ENCODE measurements at places on chromosomes 16 and 17.

- no peak for DNase-seq
Observed at GRCh38 chr17:74917430-74917829, 5.6 kb downstream of the USH1G start.

DNA sequence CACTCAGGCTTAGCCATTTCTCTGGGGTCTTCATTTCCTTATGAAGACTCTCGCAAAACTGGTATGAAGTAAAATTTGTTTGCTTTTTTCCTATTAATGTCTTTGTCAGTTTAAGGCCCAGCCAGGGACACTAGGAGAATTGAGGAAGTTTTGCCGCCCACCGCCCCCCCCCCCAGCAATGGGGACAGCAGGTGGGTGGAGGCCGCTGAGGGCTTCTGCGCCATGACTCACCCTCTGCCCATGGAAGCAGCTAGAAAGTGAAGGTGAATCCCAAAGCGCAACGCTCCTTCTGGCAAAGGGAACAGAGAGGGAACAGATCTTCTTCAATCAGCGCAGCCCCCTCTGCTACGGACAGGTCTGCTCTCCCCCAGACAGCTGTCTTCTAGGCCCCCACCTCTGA lies 49.7 kb downstream of the MARF1 start:
- DNase-seq: no peak

- DNase-seq: peak; percentile 58
Observed at GRCh38 chr17:8964801-8965393, 610 bp downstream of the PIK3R5 start.

DNA sequence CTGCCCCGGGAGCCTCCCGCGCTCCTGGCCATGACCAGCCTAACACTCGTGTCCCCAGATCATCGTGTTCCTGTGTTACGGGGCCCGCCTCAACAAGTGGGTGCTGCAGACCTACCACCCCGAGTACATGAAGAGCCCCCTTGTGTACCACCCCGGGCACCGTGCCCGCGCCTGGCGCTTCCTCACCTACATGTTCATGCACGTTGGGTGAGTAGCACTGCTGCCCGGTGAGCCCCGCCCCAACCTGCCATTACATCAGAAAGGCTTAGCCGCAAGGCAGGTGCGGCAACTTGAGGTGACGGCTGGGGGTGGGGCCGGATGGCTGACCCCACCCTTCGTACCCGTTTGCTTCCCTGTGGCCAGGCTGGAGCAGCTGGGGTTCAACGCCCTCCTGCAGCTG lies 1.4 kb downstream of the RHBDL1 start:
- DNase-seq: no peak

DNA sequence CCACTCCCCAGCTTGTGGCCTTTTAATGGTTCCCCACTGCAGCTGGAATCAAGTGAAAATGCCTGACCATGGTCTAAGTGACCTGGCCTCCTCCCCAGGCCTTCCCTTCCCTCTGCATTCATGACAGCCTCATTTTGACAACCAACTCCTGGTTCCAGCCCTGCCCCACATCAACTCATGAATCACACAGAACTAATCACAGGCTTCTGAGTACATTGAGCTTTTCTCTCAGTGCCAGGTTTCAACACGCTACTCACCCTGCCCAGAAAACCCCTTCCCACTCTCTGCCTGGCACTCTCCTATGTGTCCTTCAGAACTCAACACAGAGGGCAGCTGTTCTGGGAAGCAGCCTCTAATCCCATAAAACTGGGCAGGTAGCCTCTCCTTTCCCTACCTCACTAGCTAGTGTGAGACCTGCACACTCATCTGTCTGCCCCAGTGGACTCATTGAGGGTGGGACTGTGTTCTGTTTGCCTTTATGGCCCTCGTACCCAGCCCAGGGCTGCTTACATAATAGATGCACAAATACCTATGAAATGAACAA lies 313.6 kb downstream of the GRIN2A start:
- no peak for DNase-seq

GRCh38 chr17:54013072-54013471 lies 190.3 kb downstream of the KIF2B start:
- DNase-seq: no peak

DNA sequence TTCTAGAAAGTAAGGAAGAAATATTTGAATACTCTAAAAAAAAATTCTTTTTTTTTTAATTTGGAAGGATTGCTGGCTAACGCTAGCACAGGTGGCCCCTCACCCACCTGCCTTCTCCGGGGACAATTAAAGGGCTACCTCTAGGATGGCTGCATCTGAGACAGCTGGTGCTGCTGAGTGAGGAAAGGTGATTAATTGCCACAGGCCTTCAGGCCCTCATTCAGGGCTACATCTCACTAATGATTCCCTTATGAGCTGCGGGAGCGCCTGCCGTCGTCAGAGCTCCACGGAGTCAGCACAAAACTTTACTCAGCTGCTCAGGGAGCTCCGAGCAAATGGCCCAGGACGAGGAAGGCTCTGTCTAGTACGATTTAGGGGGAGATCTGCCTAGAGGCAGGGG lies 27.0 kb upstream of the AKTIP start:
- DNase-seq: no peak

DNA sequence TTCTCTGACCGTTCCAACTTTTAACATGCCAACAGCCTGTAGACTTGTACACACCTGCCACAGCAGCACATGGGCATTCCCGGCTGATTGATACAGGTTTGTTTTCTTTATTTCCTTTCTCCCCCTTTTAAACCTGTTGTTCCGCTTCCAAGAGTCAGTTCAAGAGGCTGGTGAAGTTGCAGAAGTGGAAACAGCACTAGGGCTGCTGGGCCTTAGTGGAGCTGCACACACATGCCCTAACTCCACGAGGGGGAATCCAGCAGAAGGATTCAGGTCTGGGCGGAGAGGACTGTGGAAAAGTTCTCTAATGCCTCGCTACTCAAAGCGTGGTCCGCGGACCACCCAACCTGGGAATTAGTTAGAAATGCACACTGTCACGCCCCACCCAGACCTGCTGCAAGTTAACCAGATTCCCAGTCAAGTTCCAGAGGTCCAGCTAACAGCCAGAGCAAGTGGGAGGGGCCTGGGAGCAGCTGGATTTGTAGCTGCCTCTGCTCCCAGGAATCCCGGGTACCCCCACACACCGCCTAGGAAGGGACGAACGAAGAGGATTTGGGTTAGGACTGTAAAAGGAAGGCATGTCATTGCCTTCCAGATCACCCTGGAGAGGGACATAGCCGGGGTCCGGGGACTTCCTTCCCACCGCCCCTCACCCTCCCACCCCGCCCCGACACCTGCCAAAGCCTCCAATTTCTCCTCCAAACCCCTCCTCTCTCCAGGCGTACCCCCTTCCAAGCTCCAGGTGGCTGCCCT lies 542 bp downstream of the SLC39A11 start:
- DNase-seq: no peak

DNA sequence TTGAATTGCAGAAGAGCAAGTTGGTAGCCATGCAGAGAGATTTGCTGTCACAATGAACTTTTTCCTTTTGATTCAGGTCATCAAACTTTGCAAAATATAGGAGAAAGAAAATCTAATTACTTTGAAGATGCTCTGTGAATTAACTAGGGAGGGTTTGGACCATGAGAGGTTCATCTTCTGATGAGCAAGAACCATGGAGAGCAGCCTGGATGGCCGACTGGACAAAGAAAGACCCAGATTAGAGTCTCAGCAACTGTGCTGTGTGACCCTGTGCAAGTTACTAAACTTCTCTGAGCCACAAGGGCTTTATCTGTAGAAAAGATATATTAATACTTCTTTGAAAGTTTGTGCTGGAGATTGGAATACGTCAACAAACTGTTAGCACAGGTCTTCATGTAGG lies 122.6 kb upstream of the ADAMTS18 start:
- no peak for DNase-seq

- no peak for DNase-seq
Observed at GRCh38 chr16:81526935-81527334, 82.3 kb downstream of the CMIP start.

- no peak for DNase-seq
Observed at GRCh38 chr17:27504188-27504995, 48.1 kb downstream of the KSR1 start.

- no peak for DNase-seq
Observed at GRCh38 chr16:88553739-88554138, 16.5 kb upstream of the ZC3H18 start.

- DNase-seq: peak; percentile 27
Observed at GRCh38 chr17:75457047-75457654, 716 bp downstream of the TMEM94 start.

GRCh38 chr17:82907797-82908542 lies 68.1 kb upstream of the ZNF750 start:
- DNase-seq: no peak

GRCh38 chr17:79340333-79341221 lies 266.0 kb downstream of the ENGASE start:
- no peak for DNase-seq

- no peak for DNase-seq
Observed at GRCh38 chr16:54283725-54284318, 2.8 kb downstream of the IRX3 start.

- DNase-seq: peak; percentile 66
Observed at GRCh38 chr16:30949650-30950515, 1.0 kb downstream of the ORAI3 start.

DNA sequence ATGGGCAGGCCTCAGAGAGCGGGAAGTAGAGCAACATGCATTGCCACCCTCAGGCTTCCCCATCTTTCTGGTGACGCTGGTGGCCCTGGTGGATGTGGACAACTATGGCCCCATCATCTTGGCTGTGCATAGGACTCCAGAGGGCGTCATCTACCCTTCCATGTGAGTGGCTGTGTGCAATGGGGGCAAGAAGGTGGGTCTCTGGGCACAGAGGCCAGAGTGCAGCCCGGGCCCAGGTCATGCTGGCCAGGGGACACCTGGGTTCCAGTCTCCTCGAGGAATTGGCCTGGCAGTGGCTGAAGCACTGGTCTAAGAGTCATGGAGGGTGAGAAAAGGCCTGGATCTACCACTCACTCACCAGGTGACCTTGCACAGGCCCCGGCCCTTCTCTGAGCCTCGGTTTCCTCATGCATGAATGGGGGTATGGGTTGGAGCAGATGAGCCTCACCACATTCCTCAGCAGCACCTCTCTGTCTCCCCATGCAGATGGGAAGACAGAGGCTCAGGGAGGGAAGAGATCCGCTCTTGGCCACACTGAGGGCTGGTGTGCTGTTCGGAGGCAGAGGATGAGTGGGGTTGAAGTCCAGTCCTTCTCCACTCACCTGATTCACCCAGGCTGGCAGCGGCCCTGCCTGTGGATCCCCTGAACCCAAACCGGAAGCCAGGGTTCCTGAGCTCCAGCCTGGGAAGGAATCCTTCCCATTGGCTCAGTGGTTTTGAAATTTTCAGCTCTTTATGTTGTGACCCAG lies 7.2 kb upstream of the ADGRG3 start:
- DNase-seq: no peak

DNA sequence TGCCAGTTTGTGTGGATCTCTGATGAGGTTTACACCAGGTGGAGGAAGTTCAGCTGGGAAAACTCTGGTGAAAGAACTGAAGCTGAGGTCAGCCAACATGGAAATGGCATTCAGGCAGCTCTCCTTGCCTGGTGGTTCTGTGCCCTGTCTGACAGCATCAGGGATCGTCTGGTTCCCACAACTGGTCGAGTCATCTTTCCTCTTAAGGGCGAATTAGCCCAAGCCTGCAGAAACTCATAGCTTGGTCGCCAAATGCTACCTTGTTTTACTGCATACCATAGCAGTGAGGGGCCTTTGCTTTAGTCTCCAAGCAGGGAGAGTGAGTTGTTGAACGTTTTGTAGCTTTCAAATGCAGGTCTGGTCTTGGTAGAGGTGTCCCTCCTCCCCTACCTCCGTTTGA lies 7.2 kb downstream of the PLCG2 start:
- no peak for DNase-seq

DNA sequence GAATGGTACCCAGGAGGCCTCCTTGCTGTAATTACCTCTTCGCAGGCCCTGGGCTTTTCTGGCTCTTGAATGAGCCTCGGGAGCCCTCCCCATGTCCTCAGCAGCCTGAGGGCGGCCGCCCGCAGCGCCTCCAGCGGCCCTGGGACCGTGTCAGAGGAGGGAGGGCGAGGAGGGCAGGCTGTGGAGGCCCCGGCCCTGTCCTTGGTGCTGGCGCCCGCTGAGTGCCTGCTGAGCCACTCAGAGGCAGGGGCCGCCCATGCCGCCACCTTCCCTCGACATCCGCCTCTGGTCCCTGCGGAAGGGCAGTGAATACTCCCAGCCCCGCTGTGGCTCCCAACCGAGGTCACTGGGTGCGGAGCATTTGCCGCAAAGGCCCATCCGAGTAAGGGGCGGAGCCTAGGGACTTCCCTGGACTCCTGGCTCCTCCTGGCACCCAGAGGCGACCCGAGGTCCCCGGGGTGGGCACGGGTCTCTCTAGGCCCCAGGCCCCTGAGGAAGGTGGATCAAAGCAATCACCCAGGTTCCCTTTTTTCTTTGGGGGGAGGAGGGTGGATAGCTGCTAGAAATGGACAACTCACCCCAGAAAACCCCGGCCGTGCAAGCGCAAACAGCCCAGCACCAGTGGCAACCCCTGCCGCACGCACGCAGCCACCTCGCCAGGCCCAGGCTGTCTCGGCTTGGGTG lies 2.8 kb downstream of the RBFOX3 start:
- peak; percentile 43 for DNase-seq

DNA sequence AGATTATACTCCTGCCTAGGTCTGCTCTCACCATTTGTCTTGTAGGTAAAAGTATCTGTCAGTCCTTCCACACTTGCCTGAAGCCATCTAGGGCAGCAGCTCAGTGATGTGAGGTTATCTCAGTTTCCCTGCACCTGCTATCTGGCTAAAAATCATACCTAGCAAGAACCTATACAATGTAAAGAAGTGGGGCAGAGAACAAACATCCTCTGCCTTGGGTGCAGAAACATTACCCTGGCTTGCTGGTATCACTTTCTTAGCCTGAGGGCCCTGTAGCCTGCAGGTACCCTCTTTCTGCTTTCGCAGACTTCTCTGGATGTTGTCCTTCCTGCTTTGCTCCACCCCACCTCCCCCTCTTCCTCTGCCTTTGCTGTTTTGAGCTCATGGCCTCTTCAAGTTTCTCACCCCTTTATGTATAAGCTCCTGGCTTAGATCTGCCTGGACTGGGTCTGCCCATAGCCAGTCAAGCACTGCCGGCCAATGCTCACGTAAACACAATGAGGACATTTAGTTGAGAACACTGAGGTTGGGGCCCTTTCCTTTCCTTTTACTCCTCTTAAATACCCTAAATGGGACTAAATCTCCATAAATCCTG lies 8.7 kb upstream of the SDK2 start:
- no peak for DNase-seq

- no peak for DNase-seq
Observed at GRCh38 chr17:55023626-55024025, 55.1 kb downstream of the STXBP4 start.

DNA sequence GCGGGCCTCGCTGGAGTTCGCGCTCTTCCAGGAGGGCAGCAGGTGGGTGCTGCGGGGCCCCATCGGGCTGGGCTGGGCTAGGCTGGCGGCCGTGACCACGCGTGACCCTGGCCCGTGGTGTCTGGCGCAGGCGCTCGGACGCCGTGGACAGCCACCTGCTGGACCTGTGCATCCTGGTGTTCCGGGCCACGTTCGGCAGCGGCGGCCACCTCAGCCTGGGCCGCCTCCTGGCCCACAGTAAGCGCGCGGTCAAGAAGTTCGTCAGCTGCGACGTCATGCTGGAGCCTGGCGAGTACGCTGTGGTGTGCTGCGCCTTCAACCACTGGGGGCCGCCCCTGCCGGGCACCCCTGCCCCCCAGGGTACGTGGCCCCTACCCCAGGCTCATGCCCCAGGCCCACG lies 8.0 kb upstream of the PRR35 start:
- no peak for DNase-seq

GRCh38 chr16:28196387-28196987 lies 15.3 kb downstream of the XPO6 start:
- DNase-seq: no peak

GRCh38 chr16:26787924-26788323 lies 278.8 kb upstream of the C16orf82 start:
- DNase-seq: no peak
